Tongue (tissue), 3 donors: ENCODE measurements at places on chromosomes 7 and 10. TPM values are rescaled to one million over a fixed set of nuclear protein-coding genes. Genes with fewer than 3 reads are reported as not detected.

GPR26 gene
- 0.10 TPM for total RNA-seq

FOXP2 gene
- 25.8 TPM for total RNA-seq

EZH2 gene
- 22.4 TPM for total RNA-seq

DNA sequence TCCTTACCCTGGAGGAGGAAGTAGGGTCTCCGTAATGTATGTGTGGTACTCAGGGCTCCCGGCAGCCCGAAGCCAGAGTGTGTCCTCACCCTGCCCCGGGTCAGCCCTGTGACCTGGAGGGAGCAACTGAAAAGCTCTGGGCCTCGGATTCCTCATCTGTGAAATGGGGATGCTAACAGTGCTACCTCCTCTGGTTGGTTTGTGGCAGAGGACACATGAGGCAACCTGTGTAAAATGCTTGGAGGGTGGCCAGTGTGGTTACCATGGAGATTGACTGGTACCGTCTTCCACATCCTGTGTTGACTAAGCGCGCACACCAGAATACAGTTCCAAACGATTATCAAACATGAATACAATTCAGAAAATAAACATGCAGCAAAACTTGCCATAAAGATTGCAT lies 163.8 kb upstream of the KLF6 start:
- DNase-seq: no peak

CPED1 gene
- 32.3 TPM for total RNA-seq

CPA2 gene
- not detected for total RNA-seq
